ENCODE measurements at places on chromosomes 3 and 15. TPM values are rescaled to one million over a fixed set of nuclear protein-coding genes. Genes with fewer than 3 reads are reported as not detected.

Gene TM6SF1
- 0.58 TPM for total RNA-seq

Gene UBE2Q2
- total RNA-seq, result 27.3 TPM

Gene C3orf22
- total RNA-seq, result not detected

Gene HES1
- total RNA-seq, result not detected

- DNase-seq, result peak; percentile 30
These were observed 975 bp upstream of the FOXP1 start for GRCh38 chr3:71584394-71585011.

- DNase-seq, result no peak
These were observed 4.6 kb downstream of the GRM2 start for GRCh38 chr3:51711352-51712037.

- no peak for DNase-seq
These were observed 63.7 kb upstream of the THSD4 start for GRCh38 chr15:71051539-71051938.

DNA sequence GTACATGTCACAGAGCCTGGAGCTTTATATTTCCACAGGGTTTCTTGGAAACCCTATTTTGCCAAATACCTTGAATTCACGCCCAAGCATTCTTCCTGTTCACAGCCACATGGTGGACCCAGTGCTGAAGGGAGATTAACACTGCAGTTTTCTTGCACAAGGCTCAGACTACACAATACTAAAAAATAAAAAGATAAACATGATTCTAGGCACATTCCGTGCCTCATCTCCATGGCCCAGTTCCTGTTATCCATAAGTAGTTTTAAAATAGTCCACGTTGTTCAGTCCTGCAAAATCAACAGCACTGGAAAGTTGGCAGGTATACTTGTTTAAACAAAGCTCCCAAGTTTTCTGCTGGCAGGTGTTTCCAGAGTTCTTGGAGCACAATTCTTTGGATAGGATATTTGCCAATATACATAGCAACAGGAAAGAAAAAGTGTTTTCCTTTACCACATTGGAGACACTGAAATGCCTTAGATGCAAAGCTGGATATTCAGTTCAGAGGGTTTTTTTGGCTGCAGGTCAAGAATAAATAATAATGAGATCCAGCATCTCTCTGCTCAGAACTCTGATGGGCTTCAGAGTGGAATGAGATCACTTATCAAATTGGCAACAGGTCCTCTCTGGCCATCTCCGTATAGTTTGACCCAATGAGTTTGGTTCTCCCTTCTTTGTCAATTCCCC is 88.1 kb upstream of the TGFBR2 start:
- no peak for DNase-seq

DNA sequence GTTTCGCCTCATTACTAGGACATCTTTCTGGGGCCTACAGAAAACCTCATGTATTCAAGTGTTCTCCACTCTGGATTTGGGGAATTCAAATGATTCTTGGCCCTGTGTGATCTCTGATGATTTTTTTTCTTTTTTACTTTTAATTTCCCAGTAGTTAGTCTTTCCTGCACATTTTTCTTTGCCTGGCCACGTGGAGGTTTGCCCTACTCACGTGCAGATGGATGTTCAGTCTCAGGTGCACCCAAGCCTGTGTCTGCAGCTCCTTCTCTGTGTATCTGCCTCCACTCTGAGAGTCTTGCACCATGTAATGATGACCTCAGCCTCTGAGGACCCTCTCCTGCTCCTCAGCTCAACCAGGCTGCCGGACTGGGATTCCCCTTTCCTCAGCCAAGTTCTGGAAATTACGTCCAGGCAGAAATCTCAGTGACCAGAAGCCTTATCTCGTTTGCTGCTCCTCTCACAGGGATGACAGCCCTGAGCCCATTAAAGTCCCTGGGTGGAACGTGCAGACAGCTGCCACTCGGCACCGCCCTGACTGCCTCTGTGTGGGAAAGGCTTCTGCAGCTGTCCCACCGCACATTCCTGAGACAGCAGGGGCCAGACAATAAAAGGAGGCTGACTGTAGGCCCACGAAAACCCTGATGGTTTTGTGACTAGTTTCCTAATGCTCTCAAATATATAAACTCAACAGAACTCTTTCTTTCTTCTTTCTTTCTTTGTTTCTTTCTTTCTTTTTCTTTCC is 31.4 kb upstream of the GABRB3 start:
- no peak for DNase-seq

- no peak for DNase-seq
These were observed 388.0 kb upstream of the WNT5A start for GRCh38 chr3:55875113-55875512.

- no peak for DNase-seq
These were observed 84.6 kb downstream of the CD47 start for GRCh38 chr3:108006077-108006771.

Data from naive thymus-derived CD8-positive, alpha-beta T cell (primary cell).